ENCODE measurements at places on chromosomes 16 and 17. TPM values are rescaled to one million over a fixed set of nuclear protein-coding genes. Genes with fewer than 3 reads are reported as not detected.

TMEM92 gene
- total RNA-seq, result not detected

SOX15 gene
- total RNA-seq, result 0.17 TPM

CTF1 gene
- total RNA-seq, result 0.31 TPM

ZACN gene
- 0.14 TPM for total RNA-seq

KRTAP1-5 gene
- not detected for total RNA-seq

SDR42E1 gene
- 7.8 TPM for total RNA-seq

CAVIN1 gene
- 1.4 TPM for total RNA-seq

CPPED1 gene
- total RNA-seq, result 14.7 TPM

All from activated naive CD4-positive, alpha-beta T cell treated with anti-CD3 and anti-CD28 coated beads, Interleukin-2, amount 10 ng/mL, durations not matched to agents 5 hours and 36 hours (primary cell).